Activated naive CD4-positive, alpha-beta T cell treated with anti-CD3 and anti-CD28 coated beads, Interleukin-2, amount 50 U/mL, for 72 hours (primary cell): ENCODE measurements at places on chromosomes 13 and 19. TPM values are rescaled to one million over a fixed set of nuclear protein-coding genes. Genes with fewer than 3 reads are reported as not detected.

Gene CFAP97D2
- total RNA-seq: not detected

Gene SYNE4
- total RNA-seq: 2.6 TPM

Gene ANKLE1
- total RNA-seq: 8.4 TPM

Gene GRIK5
- total RNA-seq: 3.5 TPM

Gene ZNF154
- 0.62 TPM for total RNA-seq

Gene MBD3L5
- not detected for total RNA-seq

Gene FXYD1
- 2.1 TPM for total RNA-seq

Gene COMP
- total RNA-seq: not detected

Gene ATP11A
- total RNA-seq: 33.1 TPM

Gene ZNF227
- total RNA-seq: 20.2 TPM

Gene C19orf73
- total RNA-seq: 1.1 TPM

Gene FPR2
- not detected for total RNA-seq

Gene UFM1
- 43.7 TPM for total RNA-seq

Gene CEACAM20
- not detected for total RNA-seq

Gene TRAPPC6A
- 36.8 TPM for total RNA-seq

Gene TIMM50
- total RNA-seq: 71.2 TPM

Gene U2AF1L4
- 33.8 TPM for total RNA-seq

Gene SIGLEC8
- not detected for total RNA-seq

Gene LIM2
- not detected for total RNA-seq

Gene PSG1
- total RNA-seq: 0.45 TPM

Gene C19orf85
- total RNA-seq: not detected

Gene CLEC11A
- total RNA-seq: 1.6 TPM

Gene DPY19L3
- total RNA-seq: 22.2 TPM

Gene ZNF585A
- total RNA-seq: 9.2 TPM

Gene ACER1
- total RNA-seq: 0.52 TPM

Gene ZNF793
- 4.7 TPM for total RNA-seq

Gene ETV2
- 0.77 TPM for total RNA-seq

Gene FFAR3
- total RNA-seq: 1.4 TPM

Gene ADPRHL1
- total RNA-seq: not detected

Gene OR7D2
- 0.57 TPM for total RNA-seq

Gene MYH14
- total RNA-seq: not detected

Gene PAN3
- total RNA-seq: 35.4 TPM

Gene ZNF726
- 15.7 TPM for total RNA-seq

Gene BCKDHA
- total RNA-seq: 27.2 TPM

Gene TINCR
- total RNA-seq: 1.7 TPM

Gene GPI
- 359 TPM for total RNA-seq

Gene RAB3A
- total RNA-seq: 9.8 TPM

Gene SHANK1
- total RNA-seq: not detected

Gene HPN
- total RNA-seq: not detected

Gene CYP2F1
- not detected for total RNA-seq

Gene NKPD1
- 0.14 TPM for total RNA-seq
